ENCODE measurements at places on chromosomes 3 and 15.

DNA sequence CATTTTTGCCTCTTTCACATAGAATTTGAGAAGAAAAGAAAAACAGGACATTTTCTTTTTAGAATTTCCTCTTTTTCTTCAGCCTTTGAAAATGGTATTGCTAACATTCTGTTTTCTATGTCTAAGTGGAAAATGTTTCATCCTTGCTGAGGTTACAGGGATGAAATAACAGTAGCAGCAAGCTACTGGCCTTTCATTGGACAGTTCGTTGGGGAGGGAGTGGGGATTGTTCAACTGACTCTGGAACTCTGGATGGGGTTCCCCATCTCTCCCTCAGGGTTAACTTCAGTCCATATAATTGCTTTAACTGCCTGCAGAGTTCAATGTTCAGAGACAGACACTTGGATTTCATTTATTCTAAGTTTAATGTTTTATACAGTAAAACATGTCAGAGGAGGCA lies 346.0 kb downstream of the NLGN1 start:
- no peak for DNase-seq

GRCh38 chr3:47578691-47579632 lies at the start of gene CSPG5:
TSS of gene CSPG5 (minus strand) at chr3:47578865. CDS start at chr3:47578693, 172 bp downstream.
- DNase-seq, result no peak

DNA sequence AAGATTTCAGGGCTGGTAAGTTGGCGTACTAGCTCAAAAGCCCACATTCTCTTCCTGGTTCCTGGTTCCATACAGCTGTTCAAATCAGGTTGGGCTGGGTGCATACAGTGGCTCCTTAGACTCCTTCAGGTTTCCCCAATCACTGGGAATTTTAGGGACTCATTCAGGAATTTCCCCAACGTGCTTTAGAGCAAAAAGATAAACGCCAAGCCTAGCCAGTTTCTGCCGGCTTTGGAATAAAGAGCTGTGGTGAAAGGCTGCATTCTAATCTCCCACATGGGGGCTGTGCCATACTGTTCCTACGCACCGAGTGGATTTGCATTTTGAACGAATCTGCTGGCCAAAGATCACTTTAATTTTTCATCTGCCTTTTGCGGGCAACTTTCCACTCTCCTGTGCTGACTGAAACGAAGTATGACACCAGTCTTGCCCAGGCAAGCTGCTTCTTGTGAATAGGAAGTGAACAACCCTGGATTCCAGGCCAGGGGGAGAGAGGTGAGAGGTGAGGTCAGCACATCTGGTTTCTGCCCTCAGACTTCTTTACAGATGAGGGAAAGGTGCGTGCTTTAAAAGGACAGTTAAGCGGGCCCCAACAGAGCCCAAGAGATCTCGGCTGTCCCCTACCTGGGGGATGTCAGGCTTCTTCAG lies 184.2 kb upstream of the PDZRN3 start:
- no peak for DNase-seq

DNA sequence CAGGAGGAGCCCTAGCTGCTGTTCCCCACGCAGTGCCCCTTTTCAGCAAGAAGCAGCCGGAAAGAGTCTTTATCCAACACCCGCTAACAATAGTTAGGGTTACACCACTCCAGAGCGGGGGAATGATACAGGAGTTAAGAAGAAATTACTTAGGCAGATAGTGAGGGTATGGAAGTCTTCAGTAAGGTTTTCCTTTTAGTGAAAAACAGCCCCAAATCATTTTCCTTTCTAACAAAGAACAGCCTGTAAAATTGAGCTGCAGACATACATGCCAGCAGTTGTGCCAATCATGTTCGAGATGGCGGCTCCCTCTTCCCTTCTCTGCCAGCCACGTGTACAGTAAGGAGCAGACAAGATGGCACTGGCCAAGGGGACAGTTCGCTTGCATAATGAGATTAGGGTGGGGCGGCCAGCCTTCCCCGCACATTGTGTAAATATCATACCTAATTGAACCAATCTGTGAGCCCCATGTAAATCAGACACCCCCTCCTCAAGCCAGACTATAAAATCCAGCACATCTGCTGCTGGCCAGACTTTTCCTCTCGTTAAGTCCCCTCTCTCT lies 18.5 kb upstream of the SENP5 start:
- DNase-seq, result no peak

Measured in stimulated activated CD8-positive, alpha-beta memory T cell treated with anti-CD3 and anti-CD28 coated beads, Interleukin-2, amount 100 ng/mL, for 1 hour (primary cell).